Stimulated activated CD4-positive, alpha-beta T cell treated with anti-CD3 and anti-CD28 coated beads, Interleukin-2, amount 100 ng/mL, for 4 hours (primary cell): ENCODE measurements at places on chromosomes 6 and 20.

GRCh38 chr20:757506-757905 lies 10.8 kb downstream of the SLC52A3 start:
- DNase-seq: no peak

DNA sequence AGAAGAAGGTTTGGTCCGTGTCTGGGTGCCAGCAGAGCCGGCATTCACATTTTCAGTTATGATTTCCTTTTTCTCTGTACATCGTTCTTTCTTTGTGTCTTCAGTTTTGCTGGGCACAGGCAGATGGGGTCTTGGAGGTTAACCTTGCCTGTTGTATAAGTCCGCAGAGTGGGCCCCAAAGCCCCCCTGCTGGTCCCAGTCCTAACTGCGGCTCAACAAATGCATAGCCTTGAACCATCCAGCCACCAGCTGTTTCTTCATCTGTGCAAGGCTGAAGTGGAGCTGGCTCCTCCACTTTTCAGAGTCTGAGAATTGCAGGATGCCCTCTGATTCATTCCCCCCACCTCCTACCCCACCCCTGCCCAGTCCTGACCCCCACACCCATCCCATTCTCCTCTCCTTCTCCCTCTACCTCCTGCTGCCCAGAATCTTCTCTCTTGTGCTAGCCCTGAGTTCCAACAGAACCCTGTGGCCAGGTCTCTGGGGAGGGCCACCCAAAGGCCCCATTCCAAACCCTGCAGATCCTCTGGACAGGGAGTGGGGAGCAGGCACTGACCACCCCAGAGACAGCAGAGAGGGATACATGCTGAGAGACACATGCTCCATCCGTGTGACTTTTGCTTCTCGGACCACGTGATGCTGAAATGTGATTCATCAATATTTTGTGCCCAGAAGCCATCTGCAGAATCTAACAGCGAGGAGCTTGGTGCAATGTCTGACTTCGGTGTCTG lies 386.5 kb upstream of the SULF2 start:
- DNase-seq: no peak

DNA sequence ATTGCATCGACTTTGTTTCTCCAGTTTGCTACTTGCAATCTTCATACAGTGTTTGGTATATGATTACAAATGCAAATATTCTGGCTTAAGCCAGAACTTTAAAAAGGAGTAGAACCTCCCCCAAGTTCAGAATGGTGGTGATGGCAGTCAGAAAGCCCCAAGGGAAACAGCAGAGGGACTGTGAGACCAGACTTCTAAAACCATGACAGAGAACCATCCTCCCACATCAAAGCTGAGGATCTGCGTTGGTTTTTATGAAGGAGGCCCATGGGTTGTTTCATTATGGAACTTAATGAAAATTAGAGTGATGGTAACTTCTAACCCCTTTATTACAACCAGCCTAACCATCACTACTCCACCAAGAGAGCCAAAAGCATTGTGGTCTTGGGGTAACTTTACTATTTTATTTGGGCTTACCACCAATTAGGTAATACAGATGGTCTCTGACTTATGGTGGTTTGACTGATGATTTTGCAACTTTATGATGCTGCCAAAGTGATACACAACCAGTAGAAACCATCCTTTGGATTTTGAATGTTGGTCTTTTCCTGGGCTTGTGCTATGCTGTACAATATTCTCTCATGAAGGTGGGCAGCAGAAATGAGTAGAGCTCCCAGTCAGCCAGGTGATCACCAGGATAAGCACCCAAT lies 10.9 kb upstream of the MRS2 start:
- no peak for DNase-seq

GRCh38 chr20:15059438-15059837 lies 722.0 kb upstream of the FLRT3 start:
- no peak for DNase-seq

DNA sequence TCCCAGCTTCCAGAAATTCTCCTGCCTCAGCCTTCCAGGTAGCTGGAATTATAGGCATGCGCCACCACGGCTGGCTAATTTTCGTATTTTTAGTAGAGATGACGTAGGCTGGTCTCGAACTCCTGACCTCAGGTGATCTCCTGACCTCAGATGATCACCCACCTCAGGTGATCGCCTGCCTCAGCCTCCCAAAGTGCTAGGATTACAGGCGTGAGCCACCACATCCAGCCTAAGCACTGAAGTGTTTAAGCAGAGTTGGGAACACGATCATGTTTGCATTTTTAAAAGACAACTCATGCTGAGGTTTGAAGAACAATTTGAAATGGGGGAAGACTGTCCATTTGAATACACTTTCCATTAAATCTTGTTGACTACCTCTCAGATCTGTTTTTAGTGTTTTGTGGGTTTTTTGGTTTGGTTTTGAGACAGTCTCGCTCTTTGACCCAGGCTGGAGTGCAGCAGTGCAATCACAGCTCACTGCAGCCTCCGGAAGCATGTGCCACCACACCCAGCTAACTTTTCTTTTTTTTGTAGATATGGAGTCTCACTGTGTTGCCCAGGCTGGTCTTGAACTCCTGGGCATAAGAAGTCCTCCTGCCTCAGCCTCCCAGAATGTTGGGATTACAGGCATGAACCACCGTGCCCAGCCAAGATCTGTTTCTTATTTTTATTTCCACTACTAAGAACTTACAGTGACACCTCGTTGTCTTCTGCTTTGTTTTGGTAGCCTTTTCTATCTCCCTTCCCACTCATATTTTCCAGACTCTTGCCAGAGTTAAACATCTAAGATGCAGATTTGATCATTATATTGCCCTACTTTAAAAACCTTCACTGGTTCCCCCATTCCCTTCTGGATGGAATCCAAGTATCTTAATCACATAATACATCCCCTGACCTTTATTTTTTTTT lies 5.5 kb downstream of the CASP8AP2 start:
- no peak for DNase-seq

GRCh38 chr6:127494240-127494767 lies 24.8 kb downstream of the MTCL3 start:
- DNase-seq: no peak

DNA sequence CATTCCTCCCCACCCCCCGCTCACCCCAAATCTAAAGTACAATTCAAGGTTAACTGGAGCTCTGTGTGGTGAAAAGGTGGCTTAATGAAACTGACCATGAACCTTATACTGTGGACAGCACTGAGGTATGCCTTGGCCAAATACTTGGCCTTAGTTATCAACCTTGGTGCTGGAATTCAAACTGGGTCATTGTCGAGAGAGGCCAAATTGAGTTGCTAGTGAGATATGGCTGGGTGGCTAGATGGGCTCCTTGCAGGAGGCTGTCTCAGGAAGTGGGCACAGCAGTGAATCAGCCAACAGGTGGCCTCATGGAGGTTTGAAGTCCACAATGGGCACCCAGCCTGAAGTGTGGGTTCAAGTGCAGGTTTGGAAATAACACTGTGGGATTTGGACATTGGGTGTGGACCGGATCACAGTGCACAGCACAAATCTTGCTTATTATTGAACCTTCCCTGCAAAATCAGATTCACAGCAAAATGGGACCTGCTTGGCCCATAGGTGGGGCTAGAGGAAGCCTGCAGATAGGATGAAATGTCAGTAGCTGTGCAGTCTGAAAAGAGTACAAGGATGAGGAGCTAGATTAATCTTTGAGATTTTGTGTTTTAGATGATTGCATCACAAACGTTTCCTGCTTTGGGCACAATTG lies 5.6 kb upstream of the BTBD3 start:
- no peak for DNase-seq

DNA sequence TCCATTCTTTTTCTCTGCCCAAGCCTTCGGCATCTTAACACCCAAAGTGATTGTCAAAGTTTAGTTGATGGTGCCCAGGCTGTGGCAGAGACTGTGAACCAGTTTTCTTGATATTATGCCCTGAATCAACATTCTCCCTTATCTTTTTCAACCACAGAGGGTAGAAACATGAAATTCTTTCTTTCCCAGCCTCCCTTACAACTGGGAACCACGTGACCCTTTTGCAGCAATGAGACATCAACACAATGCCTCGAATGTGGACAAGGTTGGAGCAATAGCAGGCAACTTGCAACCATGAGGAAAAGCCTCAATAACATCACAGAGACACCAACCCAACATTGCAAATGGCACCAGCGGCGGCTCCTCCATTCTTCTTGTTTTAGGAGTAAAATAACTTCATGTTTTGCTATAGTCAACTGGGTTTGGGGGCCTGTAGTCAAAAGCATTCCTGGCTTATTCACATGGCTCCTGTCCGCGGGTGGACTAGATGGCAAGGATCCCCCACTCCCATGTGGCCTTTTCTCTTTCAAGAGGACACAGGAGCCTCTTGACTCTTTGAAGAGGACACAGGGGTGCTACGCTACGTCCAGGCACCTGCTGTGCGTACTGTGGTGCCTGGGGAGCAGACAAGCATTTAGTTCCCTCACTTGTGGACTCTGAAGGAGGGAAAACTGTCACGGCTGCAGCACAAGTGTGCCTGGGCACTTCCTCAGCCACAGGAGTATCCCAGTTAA lies 90.5 kb downstream of the NOL4L start:
- DNase-seq: no peak

- no peak for DNase-seq
Measured at GRCh38 chr20:24678351-24679106, 209.1 kb downstream of the SYNDIG1 start.

DNA sequence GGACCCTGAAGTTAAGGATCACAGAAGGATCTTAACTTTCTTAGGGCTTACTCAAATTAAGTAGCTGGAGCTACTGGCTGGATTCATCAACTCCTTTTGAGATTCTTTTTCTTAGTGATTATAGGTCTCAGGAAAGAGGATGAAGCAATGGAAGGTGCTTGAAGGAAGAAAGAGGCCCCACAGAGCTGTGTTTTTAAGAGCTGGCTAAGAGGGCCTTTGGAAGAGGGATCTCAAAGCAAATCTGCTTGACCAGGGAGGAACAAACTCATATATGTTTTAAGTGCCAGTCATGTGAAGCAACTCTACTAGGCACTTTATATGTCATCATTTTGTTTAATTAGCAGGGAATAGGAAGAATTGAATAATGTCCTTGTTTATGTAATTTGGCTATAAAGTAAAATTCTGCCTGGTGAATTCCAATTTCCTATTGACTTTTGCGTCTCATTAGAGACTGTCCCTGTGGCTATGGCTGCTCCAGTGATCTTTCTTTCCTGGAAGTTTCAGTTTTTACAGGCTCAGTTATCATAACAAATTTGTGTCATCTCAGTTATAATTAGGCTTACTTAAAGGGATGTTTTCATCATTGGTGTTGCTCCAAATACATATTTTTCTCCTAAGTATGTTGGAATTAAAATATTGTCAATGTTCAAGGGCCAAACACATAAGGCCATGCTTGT lies 222.8 kb upstream of the CITED2 start:
- no peak for DNase-seq

DNA sequence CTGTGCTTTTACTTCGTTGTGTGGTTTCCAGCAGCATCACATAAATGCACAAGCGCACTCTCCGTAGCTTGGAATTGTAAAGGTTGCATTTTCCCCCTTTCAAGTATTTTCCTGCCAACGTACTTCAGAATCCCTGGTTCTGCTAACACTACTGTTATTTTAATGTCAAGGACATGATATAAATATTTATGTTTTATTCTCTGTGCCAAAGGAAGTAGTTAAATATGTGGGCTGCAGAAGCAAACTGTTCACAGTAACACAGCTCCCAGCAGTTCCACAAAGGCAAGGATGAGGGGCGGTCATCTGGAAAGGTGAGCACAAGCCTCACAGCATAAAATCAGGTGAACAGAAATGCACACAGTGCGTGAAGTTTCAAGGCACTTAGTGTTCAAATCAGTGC lies 85.3 kb upstream of the PDE10A start:
- no peak for DNase-seq

- no peak for DNase-seq
Measured at GRCh38 chr6:131574133-131574532, 1.1 kb downstream of the ARG1 start.

GRCh38 chr6:12804952-12805645 lies 88.5 kb downstream of the PHACTR1 start:
- no peak for DNase-seq

DNA sequence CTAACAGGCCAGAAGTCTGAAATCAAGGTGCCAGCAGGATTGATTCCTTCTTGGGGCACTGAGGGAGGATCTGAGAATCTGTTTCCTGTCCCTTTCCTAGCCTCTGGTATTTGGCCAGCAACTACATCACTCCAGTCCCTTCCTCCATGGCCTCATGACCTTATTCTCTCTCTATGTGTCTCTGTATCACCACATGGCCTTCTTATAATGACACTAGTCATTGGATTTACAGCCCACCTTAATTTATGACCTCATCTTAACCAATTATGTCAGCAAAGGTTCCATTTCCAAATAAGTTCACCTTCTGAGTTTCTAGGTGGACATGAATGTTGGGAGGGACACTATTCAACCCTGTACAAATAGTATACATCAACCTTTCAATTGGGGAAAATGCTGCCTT lies 29.3 kb downstream of the SCML4 start:
- no peak for DNase-seq

DNA sequence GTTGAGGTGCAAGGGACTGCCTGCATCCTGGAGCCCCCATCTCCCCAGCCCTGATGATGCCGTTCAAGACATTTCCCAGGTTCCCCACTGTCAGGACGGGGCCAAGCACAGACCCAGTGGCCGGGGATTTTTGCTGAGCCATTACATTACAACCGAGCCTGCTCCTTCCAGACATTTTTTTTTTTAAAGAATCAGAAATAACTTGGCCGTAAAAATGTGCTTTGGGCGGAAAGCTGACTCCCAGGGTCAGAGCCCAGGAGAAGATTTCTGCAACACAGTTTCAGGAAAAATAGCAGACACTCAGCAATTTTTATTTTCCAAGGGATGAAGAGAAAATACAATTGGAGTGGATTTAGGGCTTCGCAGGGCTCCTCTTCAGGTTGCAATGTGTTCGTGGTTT lies 87.9 kb downstream of the LRFN2 start:
- DNase-seq: no peak
